Activated naive CD4-positive, alpha-beta T cell treated with anti-CD3 and anti-CD28 coated beads, Interleukin-2, amount 10 ng/mL, durations not matched to agents 7 days and 5 days (primary cell): ENCODE measurements at places on chromosomes 2 and 18.

DNA sequence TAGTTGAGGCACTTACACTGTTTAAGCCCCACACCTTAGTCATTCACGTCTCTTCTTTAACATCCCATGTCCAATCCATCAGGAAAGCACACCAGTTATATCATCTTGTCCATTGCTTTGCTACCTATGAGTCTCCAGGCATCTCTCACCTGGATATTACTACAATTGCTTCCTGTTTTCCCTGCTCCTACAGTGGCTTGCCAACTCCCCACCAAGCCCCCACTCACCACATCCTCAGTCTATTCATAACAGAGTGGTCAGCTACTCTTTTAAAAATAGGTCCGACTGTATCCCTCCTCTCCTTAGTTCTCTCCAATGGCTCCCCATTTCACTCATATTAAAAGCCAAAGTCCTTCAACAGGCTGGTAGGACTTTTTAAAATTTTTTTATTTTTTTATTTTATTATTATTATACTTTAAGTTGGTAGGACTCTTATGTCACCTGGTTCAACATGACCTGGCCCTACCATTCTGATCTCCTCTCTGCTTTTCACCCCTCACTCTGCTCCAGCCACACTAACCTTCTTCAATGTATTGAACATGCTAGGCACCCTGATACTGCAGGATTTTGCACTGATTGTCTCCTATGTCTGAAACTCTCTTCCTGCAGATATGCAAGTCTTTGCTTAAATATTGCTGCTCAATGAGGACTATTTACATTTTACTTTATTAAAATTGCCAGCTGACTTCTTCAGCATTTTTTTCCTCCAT, 253.2 kb downstream of the CYRIA start:
- DNase-seq = no peak

DNA sequence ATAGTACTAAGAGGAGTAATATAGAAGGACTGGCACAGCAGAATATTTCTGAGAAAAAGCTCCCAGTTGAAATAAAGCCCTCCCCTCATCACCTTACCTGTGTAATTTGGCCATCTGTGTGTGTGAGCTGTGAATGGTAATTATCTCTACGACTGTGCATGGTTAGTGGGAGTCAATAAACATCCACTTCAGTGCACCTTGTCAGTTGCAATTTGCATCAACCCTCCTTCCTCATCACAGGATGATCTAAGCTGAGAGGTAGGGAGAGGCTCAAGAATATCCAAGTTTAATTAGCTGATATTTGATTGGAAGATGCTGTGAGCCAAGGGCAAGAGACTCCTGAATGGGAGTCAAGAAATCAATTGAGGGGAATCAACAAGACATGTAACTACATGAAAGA, 694.9 kb upstream of the KLHL29 start:
- DNase-seq = no peak

GRCh38 chr2:183037074-183037552, 1.1 kb downstream of the NCKAP1 start:
- DNase-seq = no peak

DNA sequence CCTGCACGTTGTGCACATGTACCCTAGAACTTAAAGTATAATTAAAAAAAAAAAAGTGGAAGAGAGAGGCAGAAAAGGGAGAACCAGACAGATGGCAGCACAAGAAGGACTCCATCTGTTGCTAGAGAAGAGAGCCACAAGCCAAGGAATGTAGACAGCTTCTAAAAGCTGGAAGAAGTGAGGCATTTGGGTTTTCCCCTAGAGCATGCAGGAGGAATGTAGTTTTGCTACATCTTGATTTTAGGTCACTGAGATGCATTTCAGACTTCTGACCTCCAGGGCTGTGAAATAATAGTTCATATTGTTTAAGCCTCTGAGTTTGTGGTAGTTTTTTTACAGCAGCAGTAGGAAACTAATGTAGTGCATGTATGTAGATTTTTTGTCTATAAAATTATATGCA, 46.0 kb downstream of the CAVIN2 start:
- DNase-seq = no peak
